ENCODE measurements at places on chromosomes 2 and 18.

- DNase-seq, result no peak
These were observed 335.2 kb upstream of the LRATD1 start for GRCh38 chr2:14297340-14297739.

DNA sequence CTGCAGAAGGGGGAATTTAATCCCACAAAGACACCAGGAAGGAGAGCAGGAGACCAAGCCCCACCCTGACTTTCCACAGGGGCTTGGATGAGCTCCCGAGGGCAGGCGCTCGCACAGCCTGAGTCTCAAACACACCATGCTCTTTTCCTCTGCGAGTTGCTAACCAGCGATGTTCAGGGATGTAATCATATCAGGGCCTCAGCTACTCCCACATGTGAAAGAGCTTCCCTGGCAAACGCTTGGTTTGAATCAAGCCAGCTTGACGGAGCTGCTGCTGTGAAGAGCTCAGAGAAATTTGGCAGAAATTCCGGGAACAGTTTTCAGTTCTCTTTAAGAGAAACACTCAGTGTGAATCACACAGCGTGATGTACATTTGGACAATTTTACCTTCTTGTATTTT, 385.8 kb downstream of the GALR1 start:
- no peak for DNase-seq

DNA sequence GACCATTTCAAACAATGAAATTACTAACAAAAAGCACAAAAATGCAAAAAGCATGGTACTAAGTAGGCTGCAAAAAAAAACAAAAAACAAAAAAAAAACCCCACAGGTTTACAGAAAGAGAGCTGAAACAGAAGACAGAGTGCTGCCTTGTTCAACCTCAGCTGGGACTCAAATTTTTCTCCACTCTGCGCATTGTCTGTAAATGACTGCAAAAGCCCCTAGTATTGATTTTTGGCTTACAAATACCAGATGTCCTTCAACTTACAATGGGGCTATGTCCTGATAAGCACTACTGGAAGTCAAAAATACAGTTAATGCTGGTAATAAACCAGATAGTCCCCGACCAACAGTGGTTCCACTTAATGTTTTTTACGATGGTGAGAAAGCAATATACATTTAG, 42.2 kb downstream of the UBE2E3 start:
- DNase-seq, result no peak

- DNase-seq, result no peak
These were observed 35.5 kb downstream of the LIPG start for GRCh38 chr18:49597157-49597931.

GRCh38 chr2:157835425-157835824, 40.7 kb downstream of the ACVR1 start:
- no peak for DNase-seq

DNA sequence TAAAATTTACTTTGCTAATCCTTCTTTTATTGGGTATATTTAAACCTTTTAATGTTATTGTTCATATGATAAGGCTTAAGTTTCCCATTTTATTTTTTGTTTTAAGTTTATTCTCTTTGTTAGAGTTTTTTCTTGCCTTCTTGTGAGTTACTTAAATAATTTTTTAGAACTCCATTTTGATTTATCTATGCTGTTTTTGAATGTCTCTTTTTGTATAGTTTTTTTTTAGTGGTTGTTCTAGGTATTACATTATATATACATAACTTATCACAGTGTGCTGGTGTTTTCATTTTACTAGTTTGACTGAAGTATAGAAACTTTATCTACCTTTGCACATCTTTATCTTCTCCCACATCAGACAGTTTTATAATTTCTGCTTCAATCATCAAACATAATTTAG, 49.4 kb upstream of the TGFA start:
- no peak for DNase-seq

DNA sequence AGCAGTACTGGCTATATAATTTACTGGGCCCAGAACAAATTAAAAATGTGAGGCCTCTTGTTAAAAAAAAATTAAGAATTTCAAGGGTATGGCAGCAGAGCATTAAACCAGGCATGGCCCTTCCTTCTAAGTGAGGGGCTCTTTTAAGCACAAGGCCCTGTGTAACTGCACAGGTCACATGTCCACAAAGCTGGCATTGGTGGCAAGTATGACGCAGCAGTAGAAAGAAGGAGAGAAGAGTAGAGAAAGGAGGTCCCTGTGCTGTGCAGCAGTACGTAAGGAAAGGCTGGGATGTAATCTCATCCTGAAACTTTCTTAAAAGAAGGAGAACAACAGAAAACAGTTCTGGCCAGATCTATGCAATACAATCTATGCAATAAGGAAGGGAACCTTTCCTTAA, 51.2 kb downstream of the MBD2 start:
- no peak for DNase-seq

DNA sequence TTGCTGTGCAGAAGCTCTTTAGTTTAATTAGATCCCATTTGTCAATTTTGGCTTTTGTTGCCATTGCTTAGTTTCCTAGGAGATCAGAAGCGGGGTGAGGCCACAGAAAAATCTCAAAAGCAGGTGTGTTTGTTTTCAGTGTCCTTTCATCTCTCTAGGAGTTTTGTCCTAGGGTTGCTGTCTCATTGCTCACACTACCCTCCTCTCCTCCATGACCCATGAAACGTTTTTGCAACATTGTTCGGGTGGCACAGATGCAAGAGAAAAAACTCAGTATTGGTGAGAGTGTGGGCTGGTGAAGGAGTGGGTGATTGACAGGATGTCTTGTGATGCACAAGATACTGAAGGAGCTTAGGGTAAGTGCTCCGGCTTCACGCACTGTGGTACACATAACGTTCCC, 103.6 kb downstream of the LYPD1 start:
- DNase-seq, result no peak

GRCh38 chr2:68722712-68723111, 11.9 kb upstream of the ARHGAP25 start:
- DNase-seq, result no peak

DNA sequence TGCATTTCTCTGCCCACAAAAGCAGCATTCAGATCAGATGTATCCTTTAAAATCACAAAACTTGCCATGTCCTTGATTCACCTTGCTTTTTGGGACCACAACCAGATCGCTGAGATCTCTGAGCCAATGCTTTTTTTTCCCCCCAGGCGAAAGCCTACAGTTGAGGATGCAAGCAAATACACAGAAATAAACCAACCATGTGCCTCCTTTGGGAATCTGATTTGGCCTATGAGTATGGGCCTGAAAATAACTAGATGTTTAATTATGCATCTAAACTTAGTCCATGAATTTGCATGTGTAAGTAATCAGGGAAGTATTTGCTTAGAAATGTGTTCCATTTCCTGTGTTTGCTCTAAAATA, 49.7 kb upstream of the CDC42EP3 start:
- DNase-seq, result no peak

GRCh38 chr2:159907909-159908308, 109.9 kb upstream of the CD302 start:
- DNase-seq, result no peak

DNA sequence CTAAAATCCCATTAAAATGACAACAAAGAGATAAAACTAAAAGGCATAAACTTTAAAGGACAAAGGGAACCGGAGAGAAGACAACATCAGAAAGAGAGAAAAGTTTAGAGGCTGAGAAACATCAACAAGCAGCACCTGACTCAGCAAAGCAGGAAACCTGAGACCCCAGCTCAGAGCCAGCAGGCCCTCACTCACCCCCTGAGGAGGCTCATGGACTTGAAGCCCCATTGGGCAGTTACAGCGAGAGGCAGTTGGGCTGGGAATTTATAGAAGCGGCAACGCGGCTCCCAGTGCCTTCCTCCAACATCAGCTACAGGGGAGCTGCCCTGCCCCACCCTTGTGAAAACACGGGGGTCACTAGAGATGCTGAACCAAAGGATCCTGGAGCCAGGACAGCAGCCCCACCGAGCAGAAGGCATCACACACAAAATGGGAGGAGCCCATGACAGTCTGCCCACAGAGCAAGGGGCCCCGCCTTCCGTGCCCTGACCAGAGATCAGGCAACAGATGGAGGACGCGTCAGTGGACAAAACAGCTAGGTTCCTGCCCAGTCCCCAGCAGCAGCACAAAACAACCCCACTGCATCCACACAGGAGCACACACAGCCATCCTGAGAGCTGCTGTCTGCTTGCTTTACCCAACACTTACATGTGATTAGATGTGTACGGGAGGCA, 52.7 kb downstream of the CMPK2 start:
- DNase-seq, result no peak

DNA sequence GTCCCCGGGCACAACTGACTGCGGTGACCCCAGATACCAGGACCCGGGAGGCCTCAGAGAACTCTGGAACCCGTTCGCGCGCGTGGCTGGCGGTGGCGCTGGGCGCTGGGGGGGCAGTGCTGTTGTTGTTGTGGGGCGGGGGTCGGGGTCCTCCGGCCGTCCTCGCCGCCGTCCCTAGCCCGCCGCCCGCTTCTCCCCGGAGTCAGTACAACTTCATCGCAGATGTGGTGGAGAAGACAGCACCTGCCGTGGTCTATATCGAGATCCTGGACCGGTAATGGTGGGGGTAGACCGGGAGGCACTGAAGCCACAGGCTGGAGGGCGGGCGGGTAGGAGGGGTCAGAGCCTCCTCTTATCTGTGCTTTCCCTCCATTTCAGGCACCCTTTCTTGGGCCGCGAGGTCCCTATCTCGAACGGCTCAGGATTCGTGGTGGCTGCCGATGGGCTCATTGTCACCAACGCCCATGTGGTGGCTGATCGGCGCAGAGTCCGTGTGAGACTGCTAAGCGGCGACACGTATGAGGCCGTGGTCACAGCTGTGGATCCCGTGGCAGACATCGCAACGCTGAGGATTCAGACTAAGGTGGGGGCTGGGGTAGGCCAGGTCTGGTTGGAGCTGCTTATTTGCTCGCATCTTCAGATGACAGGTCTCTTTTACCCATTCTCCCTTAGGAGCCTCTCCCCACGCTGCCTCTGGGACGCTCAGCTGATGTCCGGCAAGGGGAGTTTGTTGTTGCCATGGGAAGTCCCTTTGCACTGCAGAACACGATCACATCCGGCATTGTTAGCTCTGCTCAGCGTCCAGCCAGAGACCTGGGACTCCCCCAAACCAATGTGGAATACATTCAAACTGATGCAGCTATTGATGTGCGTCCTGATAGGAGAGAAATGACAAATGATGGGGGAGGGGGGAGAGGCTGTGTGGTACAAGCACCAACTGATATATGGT, 780 bp downstream of the HTRA2 start:
- DNase-seq, result peak; percentile 81

DNA sequence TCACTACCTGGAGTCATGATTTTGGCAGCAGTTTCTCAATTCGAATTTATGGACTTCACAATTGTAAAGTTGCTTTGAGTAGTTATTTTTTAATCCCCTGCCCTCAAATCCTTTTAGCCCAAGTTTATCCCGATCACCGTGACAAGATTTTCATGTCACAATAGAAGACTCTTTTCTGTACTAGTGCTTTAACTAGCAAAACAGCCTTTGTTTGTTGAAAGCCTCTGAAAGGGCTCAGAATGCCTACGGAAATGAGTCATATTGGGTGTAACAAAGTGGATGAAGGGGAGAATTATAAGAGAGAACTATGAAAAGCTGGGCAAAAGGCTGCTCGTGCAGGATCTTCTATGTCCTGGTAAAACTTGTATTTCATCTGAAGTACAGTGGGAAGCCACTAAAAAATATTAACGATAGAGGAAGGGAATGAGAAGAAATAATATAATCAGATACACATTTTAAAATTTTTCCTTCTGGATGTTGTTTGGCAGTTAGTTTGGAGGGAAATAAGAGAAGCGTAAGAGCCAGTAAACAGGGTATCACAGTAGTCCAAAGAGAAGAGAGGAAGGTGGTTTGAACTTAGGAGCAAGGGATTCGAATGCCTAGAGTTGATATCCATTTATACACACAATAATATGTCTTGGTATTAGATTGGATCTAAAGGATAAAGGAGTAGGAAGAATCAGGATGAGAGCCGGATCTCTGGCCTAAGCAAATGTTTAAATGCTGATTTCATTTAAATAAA, 114.9 kb downstream of the GALNT13 start:
- no peak for DNase-seq

DNA sequence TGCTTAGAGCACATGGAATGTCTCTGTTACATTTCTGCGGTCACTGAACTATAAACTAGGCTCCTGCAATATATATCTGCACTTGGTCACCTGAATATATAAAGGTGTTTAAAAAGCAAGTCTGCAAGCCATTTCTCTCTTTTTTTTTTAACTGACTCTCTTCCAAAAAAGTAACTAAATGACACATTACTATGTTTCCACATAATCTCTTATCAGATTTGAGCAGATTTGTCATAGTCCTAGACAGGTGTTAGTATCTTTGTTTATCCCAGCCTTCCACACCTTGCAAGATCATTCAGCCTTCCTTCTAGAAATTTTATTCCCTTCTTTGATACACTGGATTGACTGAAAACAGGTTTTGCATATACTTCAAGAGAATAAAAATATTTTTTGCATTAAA, 86.7 kb upstream of the KLF7 start:
- DNase-seq, result no peak

GRCh38 chr2:100276716-100277115, 45.6 kb downstream of the LONRF2 start:
- DNase-seq, result no peak

DNA sequence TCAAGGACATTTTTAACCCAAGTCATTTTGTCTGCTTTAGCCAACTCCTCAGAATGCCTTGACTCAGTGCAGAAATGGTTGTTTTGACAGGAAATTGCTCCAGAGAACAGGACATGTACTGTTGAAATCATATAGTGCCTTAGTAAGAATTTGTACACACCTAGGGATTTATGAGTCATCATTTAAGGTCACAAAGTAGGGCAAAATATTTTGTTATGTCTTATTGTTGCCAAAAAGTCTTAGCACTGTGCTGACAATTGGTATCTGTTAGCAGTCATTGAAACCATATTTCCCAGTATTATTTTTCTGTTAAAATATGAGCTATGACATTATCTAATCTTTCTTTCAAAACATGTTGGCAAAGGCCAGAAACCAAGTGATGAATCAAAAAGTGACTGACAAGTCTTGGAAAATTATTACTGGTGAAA, 104.5 kb downstream of the OSBPL6 start:
- no peak for DNase-seq

DNA sequence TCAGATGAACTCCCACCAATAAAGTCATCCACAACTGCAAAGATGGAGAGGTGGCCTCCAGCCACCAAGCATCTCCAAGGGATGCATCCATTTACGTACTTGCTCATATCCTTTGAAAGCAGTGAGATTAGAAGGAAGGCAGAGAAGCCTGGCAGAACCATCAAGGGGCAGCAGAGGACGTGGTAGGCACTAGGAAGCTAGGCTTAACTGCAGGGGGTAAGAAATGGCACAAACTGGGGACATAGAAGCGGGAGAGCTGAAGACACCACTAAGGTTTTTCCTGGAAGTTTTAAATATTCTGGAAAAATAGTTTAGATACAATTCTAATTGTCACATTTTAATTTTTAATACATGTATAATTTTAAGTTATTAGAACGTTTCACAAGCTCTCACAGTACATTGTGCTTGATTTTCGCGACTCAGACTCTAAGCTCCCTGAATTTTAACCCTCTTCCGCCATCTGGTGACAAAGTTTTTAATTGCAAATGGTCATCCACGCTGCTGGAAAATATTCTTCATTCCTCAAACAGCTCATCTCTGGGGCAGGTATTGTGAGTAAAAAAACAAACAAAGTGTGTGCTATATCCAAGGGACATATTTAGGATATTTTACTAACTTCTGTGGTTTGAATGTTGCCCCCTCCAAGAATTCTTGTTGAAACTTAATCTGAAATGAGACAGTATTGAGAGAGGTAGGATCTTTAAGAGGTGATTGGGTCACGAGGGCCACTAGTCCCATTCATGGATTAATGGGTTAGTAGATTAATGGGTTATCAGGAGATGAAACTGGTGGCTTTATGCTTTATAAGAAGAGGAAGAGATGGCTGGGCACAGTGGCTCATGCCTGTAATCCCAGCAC, 1.6 kb upstream of the PSTPIP2 start:
- peak; percentile 79 for DNase-seq

- DNase-seq, result peak; percentile 87
These were observed 76.6 kb upstream of the MAP4K3 start for GRCh38 chr2:39513641-39514094.
